Astrocyte (in vitro differentiated cells and primary cell): ENCODE measurements at places on chromosomes 3 and 15. TPM values are rescaled to one million over a fixed set of nuclear protein-coding genes. Genes with fewer than 3 reads are reported as not detected.

- DNase-seq = no peak
- no peaks in the 10 kb centered on the region for H3K27me3 ChIP-seq
- no peak within 1 kb of the TSS for H3K4me3 ChIP-seq
- H3K27ac ChIP-seq = no peak within 1 kb of the TSS
- no peaks in the 10 kb centered on the region for H3K4me1 ChIP-seq
- peaks cover 16% of the 10 kb centered on the region for H3K36me3 ChIP-seq
Measured at GRCh38 chr3:121660356-121661171, at the start of gene HCLS1. HCLS1 (minus strand) TSS chr3:121660903; CDS start chr3:121658347, 2,556 bp downstream.

DNA sequence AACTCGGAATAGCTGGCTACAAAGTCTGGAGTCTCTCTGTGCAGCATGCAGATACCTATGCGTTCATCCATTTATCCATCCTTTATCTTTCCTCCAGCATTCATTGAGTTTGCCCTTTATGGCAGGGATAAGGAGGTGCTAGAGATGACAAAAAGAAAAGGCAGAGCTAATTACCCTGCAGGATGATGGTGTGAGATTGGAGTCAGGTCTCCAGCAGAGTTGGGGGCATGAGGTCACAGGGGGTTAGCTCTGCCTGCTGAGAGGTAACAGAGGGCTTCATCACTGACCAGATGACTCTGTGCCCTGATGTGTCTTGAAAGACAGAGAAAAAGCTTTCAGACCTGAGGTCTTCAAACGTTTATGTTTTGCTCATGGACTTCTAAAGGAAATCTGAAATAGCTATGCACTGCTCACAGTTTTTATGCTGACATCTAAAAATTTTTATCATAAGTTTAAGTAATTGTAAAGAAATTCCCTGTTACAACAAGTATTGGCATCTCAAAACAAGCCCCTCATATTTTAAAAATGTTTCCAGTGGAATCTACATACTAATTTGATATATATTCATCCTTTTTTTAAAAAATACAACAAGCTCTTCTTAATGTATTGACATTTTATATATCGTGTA is 132.3 kb upstream of the ANKRD28 start:
- H3K36me3 ChIP-seq = no peaks in the 10 kb centered on the region
- no peak for DNase-seq
- H3K4me1 ChIP-seq = no peaks in the 10 kb centered on the region
- no peak overlapping the region for H3K27ac ChIP-seq
- no peak overlapping the region for H3K4me3 ChIP-seq

GRCh38 chr3:40979962-40980361 is 219.3 kb upstream of the CTNNB1 start:
- H3K4me1 ChIP-seq = no peaks in the 10 kb centered on the region
- no peak for DNase-seq
- H3K27ac ChIP-seq = no peak overlapping the region
- no peaks in the 10 kb centered on the region for H3K27me3 ChIP-seq
- no peaks in the 10 kb centered on the region for H3K36me3 ChIP-seq
- H3K4me3 ChIP-seq = no peak overlapping the region

DNA sequence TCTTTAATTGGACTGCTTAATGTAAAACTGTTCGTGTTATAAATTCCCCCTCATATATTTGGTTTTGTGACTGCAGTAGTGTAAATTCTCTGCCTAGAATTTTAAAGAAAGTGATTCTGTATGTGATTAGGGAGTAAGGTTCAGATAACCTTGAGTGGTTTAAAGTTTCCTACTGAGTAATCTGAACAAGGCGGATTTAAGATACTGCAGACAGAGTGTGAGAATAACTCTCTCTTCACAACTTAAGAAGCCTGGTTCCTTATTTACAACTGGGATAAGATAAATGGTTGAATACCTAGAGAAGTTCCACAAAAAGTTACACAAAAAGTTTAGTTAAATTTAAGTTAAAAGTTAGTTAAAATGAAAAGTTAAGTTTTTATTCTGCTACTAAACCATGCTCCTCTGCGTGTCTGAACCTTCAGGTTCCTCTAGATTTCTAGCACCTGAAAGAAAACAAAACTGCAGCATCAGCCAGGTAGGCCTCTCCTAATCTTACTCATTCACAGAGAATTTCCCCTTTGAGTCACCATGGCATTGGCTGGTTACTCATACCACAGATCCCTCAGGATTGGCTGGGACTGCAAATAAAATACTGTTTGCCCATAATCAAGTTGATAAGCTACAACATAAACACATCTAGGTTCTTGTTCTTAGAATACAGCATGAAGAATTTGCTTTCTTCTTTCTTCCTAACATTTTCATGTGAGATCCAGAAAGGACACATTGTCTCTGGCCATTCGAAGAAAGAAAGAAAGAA is at the start of gene ARL14:
Gene ARL14 (plus strand): TSS at position 614 of the 757 bp plus-strand sequence. CDS start 187 bp downstream, outside the sequence.
- H3K27ac ChIP-seq = peak within 1 kb of the TSS; percentile 71
- DNase-seq = peak; percentile 81
- H3K4me3 ChIP-seq = peak within 1 kb of the TSS; percentile 9
- no peaks in the 10 kb centered on the region for H3K36me3 ChIP-seq
- no peaks in the 10 kb centered on the region for H3K27me3 ChIP-seq

DNA sequence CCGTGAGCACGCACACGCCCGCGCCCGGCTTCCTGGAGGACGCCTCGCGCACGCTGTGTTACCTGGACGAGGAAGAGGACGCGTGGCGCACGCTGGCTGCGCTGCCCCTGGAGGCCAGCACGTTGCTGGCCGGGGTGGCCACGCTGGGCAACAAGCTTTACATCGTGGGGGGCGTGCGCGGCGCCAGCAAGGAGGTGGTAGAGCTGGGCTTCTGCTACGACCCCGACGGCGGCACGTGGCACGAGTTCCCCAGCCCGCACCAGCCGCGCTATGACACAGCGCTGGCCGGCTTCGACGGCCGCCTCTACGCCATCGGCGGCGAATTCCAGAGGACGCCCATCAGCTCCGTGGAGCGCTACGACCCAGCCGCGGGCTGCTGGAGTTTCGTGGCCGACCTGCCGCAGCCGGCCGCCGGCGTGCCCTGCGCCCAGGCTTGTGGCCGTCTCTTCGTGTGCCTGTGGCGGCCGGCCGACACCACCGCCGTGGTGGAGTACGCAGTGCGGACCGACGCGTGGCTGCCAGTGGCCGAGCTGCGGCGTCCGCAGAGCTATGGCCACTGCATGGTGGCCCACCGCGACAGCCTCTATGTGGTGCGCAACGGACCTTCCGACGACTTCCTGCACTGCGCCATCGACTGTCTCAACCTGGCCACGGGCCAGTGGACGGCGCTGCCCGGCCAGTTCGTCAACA is 890 bp downstream of the KBTBD13 start:
- no peak for DNase-seq
- H3K27ac ChIP-seq = no peak overlapping the region
- no peak overlapping the region for H3K4me3 ChIP-seq
- H3K36me3 ChIP-seq = no peaks in the 10 kb centered on the region
- H3K4me1 ChIP-seq = peaks cover 6% of the 10 kb centered on the region
- H3K27me3 ChIP-seq = peaks cover 36% of the 10 kb centered on the region

GRCh38 chr15:96716075-96716474 is 385.6 kb downstream of the NR2F2 start:
- H3K27ac ChIP-seq = no peak overlapping the region
- no peaks in the 10 kb centered on the region for H3K4me1 ChIP-seq
- no peaks in the 10 kb centered on the region for H3K36me3 ChIP-seq
- DNase-seq = no peak
- H3K4me3 ChIP-seq = no peak overlapping the region

DNA sequence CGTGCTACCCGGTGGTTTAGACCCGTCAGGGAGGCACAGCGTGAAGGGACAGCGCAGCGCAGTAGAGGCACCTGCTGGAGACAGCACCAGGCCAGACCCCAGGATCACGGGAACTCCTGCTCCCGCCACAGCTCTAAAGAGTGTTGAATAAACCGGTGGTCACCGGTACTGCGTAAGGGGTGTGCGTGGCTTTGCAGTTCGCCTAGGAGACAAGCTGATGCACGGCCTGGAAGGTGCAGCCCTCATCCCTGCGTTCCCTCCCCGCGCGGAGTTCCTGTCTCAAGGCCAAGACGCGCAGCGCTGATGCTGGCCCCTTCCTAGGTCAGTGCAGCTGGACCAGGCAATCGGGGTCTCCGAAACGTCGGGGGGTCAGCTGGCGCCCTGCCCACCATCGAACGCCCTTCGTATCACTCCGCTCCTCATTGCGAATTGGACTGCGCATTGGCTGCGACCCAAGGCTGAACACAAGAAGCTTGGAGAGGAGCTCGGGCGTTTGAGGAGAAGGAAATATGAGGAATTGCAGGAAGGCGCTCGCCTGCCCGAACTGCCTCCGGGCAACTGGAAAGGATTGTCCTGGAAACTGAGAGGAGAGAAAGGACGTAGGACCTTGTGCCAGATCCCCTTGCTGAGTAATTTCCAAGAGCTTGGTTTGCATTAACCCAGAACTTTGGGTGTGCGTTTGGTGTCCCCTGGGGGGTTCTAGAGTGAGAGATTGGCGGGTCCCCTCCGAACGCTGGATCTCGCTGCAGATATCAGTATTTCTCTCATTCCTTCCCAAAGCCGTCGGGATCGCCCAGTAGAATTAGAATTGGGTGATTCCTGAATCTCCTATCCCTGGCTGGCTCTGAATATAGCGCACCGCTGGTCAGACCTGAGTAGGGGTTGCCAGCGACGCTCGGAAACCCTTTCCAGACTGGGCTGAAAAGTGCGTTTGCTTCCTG is 2.3 kb upstream of the SOX14 start:
- H3K27me3 ChIP-seq = peaks cover 63% of the 10 kb centered on the region
- H3K4me1 ChIP-seq = no peaks in the 10 kb centered on the region
- no peak for DNase-seq
- no peak overlapping the region for H3K27ac ChIP-seq
- H3K4me3 ChIP-seq = no peak overlapping the region

DNA sequence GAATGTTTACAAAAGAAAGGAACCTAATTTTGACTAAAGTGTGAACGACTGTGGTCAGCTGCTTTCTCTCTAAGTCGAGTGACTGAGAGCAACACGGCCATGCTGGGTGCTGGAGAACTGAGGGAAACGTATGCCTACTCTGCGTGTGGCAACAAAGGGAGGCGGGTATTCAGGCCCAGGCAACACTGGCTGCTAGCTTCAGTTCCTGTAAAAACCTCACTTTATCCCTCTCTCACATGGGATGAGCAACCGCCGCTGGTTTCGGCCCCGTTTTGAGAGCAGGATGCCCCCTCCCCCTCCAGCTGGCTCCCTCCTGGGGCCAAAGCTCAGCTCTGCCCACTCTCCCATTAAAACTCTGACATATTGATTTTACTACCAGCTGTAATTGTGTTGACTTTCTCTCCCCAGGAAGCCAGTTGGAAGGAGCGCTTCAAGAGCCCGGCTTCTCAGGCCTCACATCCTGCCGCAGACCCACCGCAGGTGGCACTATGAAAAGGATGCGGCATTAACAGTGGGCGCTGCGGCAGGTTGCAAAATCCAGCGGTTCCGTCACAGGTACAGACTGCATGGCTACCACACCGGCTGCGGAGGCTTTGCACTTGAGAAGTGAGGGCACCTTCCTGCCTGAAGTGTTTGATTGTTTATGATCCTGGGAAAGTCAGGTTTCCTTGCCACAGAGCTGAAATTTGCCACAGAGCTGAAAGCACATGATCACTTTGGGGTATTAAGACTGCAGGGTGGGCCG is 12.7 kb downstream of the PLXND1 start:
- DNase-seq = no peak
- no peaks in the 10 kb centered on the region for H3K36me3 ChIP-seq
- no peak overlapping the region for H3K4me3 ChIP-seq
- H3K27ac ChIP-seq = peak overlapping the region; percentile 23
- peaks cover 45% of the 10 kb centered on the region for H3K4me1 ChIP-seq

DNA sequence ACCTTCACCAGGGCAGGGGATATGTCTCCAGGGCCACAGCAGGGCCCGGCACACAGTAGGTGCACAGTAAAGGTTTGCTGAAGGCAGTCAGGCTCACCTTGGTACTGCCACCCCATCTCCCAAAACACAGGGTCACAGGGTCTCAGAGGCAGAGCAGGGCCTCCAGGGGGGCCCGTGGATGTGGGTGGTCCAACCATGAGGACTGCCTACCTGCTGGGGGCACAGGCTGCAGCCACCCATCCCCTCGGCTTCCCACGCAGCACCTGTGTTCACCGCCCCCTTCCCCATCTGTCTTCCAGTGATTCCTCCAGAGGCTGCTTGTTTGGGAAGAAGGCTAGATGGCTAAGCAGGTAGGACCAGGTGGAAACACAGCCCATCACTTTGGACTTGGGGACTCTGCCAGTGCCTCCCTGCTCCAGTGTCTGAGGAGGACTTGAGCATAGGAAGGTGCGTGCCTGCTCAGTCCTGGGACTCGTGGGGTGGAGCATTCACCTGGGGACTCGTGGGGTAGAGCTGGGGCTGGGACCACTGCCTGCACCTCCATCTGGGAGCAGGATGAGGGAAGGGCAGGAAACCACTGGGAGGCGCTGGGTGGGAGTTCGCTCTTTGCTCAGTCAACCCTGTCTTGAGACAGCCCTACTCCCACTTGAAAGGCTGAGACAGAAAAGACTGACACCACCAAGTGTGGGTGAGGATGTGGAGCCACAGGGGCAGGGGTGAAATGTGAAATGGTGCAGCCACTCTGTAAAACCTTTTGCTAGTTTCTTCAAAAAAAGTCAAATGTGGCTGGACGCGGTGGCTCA is 18.8 kb upstream of the PLXND1 start:
- no peaks in the 10 kb centered on the region for H3K27me3 ChIP-seq
- H3K36me3 ChIP-seq = no peaks in the 10 kb centered on the region
- no peak overlapping the region for H3K4me3 ChIP-seq
- peaks cover 43% of the 10 kb centered on the region for H3K4me1 ChIP-seq
- peak overlapping the region; percentile 47 for H3K27ac ChIP-seq

GRCh38 chr15:29900237-29901189 is 78.2 kb upstream of the TJP1 start:
- no peak overlapping the region for H3K4me3 ChIP-seq
- H3K27ac ChIP-seq = no peak overlapping the region
- no peak for DNase-seq
- no peaks in the 10 kb centered on the region for H3K36me3 ChIP-seq
- no peaks in the 10 kb centered on the region for H3K27me3 ChIP-seq
- H3K4me1 ChIP-seq = no peaks in the 10 kb centered on the region

DNA sequence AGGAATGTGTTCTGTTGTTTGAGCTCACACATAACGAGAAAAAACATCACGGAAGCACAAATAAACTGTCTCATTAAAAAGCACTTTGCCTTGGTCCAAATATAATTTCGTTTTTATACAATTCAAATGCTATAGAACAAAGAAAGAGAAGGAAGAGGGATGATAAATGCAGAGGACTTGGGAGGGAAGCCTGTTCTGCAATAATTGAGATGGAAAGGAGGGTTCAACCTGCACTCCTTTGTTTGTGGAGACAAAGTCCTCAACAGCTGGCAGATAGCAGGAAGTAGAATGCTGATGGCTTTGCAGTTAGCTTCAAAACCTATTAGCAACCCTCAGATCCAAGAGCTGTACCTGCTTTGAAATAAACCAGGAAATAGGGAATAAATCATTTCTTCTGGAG is 1010.8 kb downstream of the FHIT start:
- H3K27me3 ChIP-seq = no peaks in the 10 kb centered on the region
- H3K27ac ChIP-seq = no peak overlapping the region
- H3K4me3 ChIP-seq = no peak overlapping the region
- DNase-seq = no peak

TGM5 gene
- total RNA-seq = 0.16 TPM in 1 of 2 replicates, not detected in the other

C3orf52 gene
- 21.3 and 21.9 TPM in 2 replicates for total RNA-seq

TP53BP1 gene
- total RNA-seq = 71.9 and 73.1 TPM in 2 replicates

C3orf70 gene
- 5.7 and 8.2 TPM in 2 replicates for total RNA-seq

TRH gene
- 0.14 TPM in 1 of 2 replicates, not detected in the other for total RNA-seq
